CD4-positive, alpha-beta T cell treated with Interleukin-2 at 100 ng/mL for 4 hours (primary cell): ENCODE measurements at places on chromosomes 4 and X.

GRCh38 chrX:24215272-24215671 is 65.7 kb downstream of the ZFX start:
- DNase-seq, result no peak

- peak; percentile 11 for DNase-seq
Observed at GRCh38 chr4:153223930-153224329, 19.7 kb downstream of the TRIM2 start.

- no peak for DNase-seq
Observed at GRCh38 chrX:111874241-111874640, 1.7 kb upstream of the TRPC5OS start.

GRCh38 chr4:86910369-86910768 is 18.1 kb upstream of the C4orf36 start:
- DNase-seq, result no peak
